Umbilical cord (tissue), 2 donors: ENCODE measurements at places on chromosomes 7 and 10. TPM values are rescaled to one million over a fixed set of nuclear protein-coding genes. Genes with fewer than 3 reads are reported as not detected.

Gene EPO
- total RNA-seq, result not detected

DNA sequence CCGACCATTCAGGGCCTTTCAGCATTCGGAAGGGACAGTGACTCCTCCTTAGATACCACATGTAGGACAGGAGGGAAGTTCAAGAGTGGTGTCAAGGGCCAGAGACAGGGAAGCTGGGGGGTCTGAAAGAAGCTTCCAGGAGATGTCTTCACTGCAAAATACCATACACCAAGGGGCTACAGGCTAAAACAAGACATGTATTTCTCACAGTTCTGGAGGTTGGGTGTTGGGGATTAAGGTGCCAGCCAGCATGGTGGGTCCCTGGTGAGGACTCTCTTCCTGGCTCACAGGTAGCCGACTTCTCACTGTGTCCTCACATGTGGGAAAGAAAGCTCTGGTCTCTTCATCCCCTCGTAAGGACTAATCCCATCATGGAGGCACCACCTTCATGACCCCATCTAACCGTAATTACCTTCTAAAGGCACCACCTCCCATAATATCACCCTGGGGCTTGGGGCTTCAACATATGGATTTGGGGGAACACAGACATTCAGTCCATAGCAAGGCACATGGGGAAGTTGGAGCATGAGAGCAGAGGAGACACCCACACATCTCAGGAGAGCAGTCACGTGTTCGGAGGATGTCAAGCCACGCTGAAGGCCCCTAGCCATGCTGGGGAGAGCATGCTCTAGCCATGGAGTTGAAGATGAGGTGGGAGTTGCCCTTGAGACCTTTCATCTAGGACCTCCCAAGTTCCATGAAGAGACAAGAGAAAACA lies 73.9 kb upstream of the GDF10 start:
- no peak for DNase-seq

DNA sequence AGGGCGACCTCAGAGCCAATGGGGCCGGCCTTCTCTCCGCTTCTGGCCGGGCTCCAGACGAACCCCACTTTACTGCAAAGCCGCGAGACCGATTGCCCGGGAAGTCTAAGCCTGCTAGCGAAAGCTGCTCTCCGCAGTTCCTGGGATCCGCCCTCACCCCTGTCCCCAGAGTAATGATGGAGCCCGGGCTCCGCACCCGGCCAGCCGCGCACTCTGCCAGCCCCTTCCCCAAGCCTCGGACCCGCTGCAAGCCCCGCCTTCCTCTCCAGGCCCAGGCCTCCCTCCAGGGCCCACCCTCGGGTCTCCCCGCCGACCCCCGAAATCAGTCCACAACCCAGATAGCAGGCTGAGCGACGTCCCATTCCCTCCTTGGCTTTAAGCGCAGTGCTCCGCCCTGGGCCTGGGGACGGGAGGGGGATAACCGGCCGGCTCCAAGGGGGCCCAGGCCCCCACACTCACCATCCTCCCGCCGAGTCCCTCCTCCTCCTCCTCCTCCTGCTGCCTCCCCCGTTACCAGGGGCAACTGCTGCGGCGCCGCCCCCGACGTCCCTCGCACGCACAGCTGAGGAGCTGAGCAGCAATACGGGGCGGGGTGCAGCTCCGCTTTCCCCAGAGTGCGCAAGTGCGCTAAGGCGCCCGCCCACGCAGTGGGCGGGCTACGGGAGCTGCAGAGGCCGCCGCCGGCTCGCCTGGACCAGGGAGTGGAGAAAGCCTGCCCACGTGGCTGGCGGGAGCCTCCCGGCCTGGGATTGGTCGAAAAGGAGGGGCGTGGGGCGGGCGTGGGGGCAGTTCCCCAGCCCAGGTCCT lies at the start of gene ARL3:
Gene ARL3, minus strand, starts transcription at position 584 of the 807 bp plus-strand sequence. Its CDS starts 122 bp downstream, at position 462.
- DNase-seq, result peak; percentile 100

Gene TAC1
- total RNA-seq, result 4.6 TPM

Gene C10orf53
- 1.2 TPM for total RNA-seq

Gene TMEM273
- 1.4 TPM for total RNA-seq
